HEK293T (cell line): ENCODE measurements at places on chromosomes 11 and 22.

GRCh38 chr11:61925736-61926135, 8.4 kb upstream of the RAB3IL1 start:
- no peak for DNase-seq

DNA sequence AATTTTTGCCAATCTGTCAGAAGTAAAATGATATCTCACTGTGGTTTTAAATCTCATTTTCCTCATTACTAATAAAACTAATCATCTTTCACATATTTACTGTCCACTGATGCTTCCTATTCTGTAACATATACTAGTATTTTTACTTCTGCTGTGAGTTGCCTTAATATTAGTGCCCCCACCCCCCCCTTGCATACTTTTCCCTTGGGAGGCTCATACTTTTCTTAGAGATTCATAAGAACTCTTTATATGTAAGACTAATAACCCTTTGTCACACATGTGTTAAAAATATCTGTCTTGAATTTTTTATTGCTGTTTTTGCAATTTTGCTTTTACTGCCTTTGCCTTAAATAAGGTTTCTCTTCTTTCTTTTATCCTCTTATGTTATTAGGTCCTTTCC, 87.2 kb downstream of the PHF21A start:
- DNase-seq, result no peak

DNA sequence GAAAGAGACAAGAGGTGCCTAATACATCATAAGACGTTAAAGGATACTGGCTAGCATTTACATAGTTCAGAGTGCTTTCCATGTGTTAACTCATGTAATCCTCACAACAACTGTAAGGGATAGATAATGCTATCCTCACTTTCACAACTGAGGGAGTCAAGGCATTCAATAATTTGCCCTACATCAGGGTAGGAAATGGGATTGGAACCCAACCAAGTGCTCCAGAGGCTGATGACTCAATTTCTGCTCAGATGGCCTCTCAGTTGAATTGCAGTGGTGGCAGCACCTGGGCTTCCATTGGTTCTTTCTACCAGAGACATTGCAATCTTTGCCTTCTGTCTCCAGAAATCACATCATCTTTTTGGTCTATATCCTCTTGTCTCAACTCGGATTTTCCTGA, 232.9 kb downstream of the ETS1 start:
- no peak for DNase-seq

DNA sequence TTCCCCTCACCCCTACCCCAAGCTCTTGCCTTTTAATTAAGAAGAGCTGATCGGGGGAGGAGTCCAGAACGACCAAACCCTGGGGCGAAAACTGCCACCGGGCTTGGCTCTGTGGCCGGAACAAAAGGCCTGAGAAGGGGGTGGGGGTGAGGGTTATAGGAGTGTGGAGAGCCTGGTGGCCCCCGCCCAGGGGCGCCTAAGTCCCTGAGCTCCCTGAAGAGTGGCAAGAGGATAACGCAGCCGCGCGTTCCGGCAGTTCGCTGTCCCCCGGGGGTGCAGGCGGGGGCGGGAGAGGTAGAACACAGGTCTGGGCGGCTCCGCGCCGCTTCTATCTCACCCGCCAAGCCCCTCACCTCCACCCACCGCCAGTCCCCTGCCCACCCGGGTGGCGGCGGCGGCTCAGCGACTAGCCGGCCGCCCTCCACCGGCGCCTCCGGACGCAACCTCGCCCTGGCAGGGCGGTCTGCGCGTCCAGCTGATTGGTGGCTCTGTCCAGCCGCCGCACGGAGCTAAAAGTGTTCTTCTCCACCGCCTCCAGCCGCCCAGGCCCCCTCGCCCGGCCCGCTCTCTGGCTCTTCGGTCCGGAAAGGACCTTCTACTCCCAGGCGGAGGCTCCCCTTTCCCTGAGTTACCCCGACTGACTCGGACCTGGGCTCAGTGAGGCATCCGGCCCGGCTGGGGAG, 18.7 kb upstream of the BDNF start:
- peak; percentile 42 for DNase-seq

- DNase-seq, result no peak
These were observed 60.4 kb downstream of the FEZ1 start for GRCh38 chr11:125435461-125436238.

- DNase-seq, result no peak
These were observed at the start of gene MPZL2 for GRCh38 chr11:118263695-118264568. Gene MPZL2, minus strand, starts transcription at chr11:118264297. Its CDS starts 144 bp downstream, at chr11:118264153.

- DNase-seq, result no peak
These were observed 40.2 kb downstream of the TBX1 start for GRCh38 chr22:19800761-19801244.

GRCh38 chr11:119406005-119406404, 17.0 kb downstream of the THY1 start:
- no peak for DNase-seq
